ENCODE measurements at places on chromosomes 16 and 17.

- no peak for DNase-seq
Measured at GRCh38 chr16:87571868-87572244, 30.5 kb upstream of the JPH3 start.

- no peak for DNase-seq
Measured at GRCh38 chr17:82134101-82134500, 36.1 kb upstream of the FASN start.

- DNase-seq, result no peak
Measured at GRCh38 chr16:77406680-77407079, 28.2 kb downstream of the ADAMTS18 start.

GRCh38 chr16:29915590-29916247 lies 10.3 kb downstream of the KCTD13 start:
- DNase-seq, result no peak

DNA sequence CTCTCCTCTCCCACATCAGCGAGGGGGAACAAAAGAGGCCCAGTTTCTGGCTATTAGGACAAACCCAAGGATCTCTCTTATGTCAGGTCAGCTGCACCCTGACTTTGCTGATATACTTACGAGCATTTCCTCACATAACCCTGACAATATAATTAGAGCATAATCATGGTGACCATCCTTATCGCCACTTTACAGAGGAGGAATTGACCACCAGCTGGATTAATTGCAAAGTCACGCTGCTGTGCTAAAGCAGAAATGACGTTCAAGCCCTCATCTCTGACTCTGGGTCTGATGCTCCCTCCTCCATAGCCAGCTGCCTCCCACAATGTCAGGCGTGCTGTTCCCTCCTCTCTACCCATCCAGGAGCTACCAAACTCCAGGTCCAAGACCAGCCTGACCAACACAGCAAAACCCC lies 42.6 kb downstream of the TRARG1 start:
- DNase-seq, result no peak

- no peak for DNase-seq
Measured at GRCh38 chr17:77478899-77479298, 338.1 kb downstream of the SEC14L1 start.

DNA sequence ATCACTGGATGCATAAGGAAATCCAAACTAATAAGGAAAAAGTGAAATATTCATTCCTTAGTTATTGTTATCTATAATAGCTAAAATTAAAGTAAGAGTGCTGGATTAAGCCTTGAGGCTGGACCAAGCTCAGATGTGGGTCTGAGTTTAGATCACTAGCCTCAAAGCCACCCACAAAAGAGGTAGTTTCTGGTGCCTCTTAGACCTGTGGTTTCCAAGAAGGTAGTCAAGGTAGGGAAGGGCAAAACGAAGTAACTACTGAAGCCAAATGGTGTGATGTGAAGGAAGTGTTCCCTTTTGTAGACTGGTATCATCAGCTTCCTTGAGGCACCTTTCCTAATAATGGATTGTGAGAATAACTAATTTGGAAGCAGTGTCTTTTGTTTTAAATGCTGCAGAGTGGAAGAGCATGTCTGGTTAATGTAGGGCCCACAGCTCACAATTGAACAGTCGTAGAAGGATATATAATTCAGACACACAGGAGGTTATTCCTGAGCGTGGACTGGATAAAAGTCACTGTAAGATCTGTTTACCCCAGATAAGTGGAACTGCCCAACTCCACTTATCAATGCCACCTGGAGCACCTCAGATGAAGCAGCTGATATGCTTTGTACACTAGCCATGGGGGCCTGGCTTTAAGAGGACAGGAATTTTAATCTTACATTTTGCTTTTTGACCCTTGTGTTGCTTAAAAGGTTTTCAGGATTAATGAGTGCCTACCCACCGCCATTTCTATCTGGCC lies 31.7 kb upstream of the LCMT1 start:
- no peak for DNase-seq

DNA sequence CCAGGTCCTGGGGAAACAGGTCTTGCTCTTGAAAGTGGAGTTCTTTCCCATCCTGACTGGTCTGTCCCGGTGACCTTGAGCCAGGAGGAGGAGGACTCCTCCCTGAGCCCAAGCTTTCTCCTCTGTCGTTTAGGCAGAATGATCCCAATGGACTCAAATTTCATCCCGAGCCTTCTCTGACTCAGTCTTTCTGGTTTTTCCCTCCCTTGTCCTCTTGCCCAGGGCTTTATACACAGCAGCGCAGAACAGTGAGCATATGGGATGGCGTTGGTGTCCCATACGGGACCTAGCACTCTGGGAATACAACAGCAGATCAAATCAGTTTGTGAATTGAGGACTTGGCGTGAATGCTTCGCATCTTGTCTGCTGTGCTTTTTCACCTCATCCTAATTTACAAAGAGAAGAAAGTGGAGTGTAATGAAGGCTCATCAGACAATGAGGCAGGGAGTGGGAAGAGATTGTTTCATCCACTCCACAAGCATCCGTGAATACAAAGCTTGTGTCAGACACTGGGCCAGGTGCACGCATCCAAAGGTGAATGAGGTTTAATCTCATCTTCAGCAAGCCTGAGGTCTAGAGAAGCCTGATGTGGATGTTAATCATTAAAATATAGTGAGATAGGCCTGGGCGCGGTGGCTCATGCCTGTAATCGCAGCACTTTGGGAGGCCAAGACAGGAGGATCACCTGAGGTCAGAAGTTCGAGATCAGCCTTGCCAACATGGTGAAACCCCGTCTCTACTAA lies 1.1 kb upstream of the XYLT1 start:
- no peak for DNase-seq

- DNase-seq, result no peak
Measured at GRCh38 chr16:16136588-16136987, 86.7 kb downstream of the ABCC6 start.

GRCh38 chr17:45018848-45019711 lies 32.4 kb downstream of the DCAKD start:
- peak; percentile 44 for DNase-seq

GRCh38 chr17:48487221-48487620 lies 43.6 kb downstream of the HOXB1 start:
- no peak for DNase-seq

DNA sequence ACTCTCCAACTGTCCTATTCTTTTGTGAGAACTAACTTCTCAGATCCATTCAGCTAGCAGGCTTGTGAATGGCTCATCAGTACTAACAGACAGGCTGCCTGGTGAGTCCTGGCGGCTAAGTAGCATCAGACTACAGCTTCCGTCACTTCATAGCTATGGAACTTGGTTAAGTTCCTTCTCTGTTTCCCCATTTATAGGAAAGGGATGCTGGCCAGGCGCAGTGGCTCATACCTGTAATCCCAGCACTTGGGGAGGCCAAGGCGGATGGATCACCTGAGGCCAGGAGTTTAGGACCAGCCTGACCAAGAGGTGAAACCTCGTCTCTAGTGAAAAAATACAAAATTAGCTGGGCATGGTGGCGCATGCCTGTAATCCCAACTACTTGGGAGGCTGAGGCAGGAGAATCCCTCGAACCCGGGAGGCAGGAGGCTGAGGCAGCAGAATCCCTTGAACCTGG lies 49.9 kb upstream of the TANGO6 start:
- DNase-seq, result no peak

DNA sequence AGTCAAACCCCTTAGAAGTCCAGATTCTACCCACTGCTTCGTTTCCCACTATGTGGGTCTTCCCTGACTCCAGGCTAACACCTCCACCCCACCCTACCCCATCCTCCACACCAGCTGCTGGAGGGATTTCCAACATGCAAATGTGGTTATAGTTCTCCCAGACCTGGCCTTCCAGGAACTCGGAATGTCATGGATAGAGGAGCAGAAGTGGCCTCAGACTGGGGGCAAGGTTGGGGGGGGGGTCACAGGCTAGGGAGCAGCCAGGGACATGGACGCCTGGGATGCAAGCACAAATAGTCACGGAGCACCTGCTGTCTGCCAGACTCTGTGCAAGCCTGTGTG lies 2.0 kb downstream of the CAMKK1 start:
- DNase-seq, result no peak

DNA sequence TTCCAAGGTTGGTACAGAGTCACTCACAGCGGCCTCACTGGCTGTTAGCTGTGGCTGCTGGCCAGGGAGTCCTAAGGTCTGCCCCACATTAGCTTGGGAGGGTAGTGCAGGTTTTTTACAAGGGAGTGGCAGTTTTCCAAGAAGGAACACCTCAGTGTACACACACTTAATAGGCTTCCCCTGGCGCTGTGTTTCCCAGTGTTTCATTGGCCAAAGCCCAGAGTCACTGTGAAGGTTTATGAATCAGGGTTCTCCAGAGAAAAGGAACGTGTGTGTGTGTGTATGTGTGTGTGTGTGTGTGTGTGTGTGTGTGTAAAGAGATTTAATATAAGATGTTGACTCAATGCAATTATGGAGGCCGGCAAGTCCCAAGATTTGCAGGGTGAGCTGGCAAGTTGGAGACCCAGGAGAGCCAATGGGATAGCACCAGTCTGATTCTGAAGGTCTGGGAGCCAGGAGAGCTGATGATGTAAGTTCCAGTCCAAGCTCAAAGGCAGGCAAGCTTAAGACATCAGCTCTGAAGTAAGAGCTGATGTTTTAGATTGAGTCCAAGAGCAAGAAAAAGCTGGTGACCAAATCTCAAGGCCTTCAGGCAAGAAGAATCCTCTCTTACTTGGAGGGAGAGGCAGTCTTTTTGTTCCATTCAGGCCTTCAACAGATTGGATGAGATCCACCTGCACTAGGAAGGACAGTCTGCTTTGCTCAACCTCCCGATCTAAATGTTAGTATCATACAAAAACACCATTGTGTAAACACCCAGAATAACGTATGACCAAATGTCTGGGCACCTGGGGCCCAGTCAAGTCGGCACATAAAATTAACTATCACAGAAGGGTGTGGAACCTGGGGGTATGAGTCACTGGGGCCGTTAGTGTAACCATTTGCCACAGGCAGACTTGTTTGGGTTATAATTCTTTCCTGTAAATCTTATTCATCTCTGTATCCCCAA lies 206.8 kb downstream of the PRKCA start:
- DNase-seq, result no peak

DNA sequence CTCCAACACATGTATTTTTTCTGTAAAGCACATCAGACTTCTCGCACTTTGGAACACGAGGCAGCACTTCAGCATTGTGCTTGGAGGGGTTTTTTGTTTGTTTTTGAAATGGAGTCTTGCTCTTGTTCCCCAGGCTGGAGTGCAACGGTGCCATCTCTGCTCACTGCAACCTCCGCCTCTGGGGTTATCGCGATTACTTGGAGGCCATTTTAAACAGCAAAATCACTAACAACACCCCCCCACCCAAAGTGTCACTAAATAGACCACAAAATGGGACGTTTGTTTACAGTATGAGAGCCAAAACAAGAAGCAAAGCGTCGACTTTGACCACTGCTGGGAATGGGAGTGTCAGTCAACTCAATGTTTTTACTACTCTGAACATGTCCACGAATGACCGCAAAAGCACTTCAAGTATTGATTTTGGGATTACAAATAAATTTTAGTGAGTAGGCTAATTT lies 9.0 kb upstream of the C16orf87 start:
- DNase-seq, result no peak

DNA sequence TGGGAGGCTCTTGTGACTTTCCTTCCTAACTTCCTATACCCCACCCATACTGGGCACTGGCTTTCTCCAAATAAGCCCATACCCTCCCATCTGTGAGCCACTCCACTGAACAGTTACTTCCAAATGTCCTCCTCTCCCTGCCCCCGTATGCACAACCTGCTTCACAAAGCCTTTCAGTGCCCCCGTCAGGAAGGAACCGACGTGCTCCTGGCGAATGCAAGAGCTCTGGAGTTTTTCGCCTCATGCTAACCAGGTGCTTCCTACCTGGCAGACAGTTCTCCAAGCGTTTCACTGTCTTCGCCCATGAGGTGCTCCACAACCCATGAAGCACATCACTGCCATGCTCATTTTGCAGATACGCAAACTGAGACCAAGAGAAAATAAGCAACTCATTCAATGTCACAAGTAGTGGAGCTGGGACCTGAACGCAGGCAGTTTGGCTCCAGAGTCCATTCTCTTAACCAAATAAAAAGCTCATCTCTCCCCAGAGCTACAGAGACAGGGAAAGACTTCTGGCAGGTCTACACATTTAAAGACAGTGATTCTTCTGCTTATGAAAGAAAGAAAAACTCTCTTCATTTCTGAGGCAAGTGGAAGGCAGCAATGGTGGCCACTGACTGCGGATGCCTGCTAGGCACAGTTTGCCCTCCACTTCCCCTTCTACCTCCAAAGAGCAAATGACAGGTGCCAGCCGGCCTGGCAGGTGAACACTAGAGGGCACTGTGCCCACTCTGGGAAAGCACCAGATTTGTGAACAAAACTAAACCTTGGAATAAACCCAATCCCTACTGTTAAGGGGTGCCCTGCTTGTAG lies 23.8 kb downstream of the SPHK1 start:
- DNase-seq, result peak; percentile 16

GRCh38 chr17:17048106-17048505 lies 5.8 kb downstream of the MPRIP start:
- DNase-seq, result no peak

DNA sequence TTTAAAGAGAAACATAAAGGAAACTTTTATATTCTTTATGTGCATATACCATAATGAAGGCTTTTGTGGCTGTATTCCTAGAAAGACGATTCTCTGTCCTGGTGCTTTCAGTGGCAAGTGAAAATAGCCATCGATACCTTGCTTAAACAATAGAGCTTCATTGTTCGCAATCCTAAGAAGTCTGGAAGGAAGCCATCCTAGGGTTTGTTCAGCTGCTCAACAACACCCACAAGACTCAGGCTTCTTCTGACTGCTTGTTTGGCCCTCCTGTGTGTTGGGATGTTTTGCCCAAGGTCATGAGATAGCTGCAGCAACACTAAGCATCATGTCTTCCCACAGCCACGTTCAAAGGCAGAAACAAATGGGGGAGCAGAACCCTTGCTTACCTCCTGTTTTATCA lies 36.1 kb upstream of the COX10 start:
- no peak for DNase-seq
